ENCODE measurements at places on chromosomes 6 and 20.
A peak's percentile ranks its signal among the peaks of the same experiment; 100 is the strongest.

DNA sequence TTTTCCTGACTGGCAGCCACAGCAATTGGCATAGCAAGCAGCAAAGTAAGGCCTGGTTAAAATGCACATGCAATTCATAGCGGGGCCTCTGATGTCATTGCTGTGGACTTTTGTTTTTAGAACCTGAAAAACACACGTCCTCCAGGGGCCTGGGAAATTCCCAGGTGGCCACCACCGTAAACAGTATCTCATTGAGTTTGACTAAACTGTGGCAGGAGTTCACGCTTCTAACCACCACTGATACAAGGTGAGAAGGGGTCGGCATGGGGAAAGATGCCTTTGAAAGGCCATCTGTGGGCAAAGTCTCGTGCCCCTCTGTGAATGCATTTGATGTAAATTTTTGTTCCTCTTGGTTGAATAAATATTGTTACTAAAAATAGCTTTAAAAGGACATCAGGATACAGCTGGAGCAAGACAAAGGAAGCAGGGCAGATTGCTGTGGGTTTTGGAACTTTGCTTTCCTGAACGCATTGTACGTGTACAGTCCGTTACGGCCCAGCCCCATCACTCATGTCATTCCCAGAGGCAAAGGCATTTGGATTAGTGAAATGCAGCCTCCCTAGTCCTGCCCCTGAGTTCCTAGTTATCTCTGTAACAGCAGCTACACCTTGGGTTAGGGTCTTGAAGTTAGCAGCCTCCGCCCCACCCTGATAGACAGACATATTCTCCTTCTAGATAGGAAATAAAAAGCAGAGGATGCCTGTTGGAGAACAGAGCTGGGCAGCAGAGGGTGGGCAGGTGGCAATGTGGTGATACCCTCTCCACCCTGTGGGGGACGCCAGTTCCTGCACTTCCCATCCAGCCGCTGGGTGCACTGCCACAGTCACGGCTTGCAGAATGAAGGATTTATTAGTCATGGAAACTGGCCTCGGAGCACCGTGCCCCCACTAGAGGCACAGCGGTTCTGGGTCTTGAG, 80.3 kb downstream of the ZDHHC14 start:
- DNase-seq, result no peak

- no peak for DNase-seq
Measured at GRCh38 chr6:2990248-2990931, 9.3 kb upstream of the NQO2 start.

DNA sequence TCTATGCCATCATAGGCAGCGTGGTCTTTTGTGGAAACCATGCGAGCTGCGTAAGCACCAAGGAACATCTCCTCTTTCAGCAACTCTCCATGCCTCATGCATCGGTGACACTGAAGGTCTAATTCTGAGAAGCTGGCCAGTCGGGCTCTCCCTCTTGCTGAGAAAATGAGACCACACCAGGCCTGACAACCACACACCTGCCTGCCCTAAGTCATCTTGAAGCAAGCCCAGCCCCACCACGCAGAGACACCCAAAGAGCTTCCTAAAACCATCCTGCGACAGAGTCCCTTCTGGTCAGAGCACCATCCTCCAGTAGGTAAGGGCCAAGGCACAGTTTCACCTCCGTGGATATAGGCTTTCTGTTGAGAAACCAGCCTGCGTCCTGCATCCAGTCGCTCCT, 26.6 kb downstream of the PREX1 start:
- DNase-seq, result no peak

- no peak for DNase-seq
Measured at GRCh38 chr20:60649541-60649940, 602.5 kb upstream of the CDH4 start.

DNA sequence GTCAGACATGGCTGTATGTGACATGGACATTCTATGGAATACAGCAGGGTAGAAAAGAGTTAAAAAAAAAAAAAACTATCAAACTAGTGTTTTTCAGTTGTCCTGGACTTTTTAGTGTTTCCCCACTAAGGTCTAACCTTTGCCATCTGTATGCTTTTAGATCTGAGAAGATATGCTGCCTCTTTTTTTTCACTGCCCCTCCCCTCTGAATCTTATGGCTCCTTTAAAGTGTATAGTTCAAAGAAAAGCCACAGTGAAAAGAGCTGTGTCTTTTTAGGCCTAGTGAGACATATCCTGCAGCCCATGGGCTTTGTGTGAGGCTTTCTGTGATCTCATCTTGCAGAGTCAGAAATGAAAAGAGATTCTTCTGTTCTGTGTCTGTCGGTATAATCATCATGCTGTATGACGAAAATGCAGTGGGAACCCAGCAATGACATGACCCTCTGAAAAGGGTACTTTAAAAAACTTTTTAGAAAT, 29.3 kb downstream of the ADGRG6 start:
- no peak for DNase-seq

GRCh38 chr6:52594221-52594620, 17.4 kb upstream of the TRAM2 start:
- DNase-seq, result no peak

DNA sequence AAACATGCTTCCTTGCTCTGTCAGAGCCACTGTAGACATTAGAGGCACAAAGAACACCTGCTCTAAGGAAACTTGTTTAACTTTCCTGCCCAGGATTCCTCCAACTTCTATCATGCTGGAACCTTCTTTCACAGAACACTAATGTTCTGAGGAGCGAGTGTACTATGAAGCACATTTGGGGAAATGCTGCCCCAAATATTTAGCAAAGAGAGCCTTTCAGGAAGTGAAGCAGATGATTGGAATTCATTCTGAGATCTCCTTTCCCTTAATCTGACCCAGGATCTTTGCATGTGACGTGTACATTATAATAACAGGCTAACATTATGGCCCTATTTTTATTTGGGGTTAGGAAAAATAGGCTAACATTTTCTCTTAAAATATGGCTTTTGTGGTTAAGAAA, 21.0 kb upstream of the FYN start:
- DNase-seq, result no peak

DNA sequence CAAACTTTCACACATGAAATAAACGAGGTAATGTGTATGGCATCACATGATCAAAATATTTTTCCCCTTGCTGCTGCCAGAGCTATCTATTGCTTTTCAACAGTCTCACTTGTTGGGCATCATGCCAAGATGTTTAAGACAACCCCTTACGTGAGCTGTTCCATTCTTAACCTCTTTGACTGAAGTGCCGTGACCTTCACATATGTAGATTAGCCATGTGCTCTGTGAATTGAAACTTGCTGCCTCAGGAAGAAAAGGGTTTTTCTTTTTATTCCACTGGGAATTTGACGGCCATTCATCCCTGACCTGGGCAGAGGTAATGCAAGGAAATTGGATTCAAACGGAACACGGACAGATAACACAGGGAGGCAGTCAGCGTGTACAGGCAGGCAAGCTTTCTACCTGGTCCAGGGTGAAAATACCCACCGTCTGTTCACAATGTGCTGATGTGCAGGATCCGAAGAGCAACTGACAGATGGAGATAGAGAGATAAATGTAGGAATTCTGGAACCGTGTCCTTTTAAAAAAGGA, 14.2 kb downstream of the ARID1B start:
- no peak for DNase-seq

- no peak for DNase-seq
Measured at GRCh38 chr6:121482004-121482693, 46.7 kb downstream of the GJA1 start.

GRCh38 chr20:13420625-13421024, 199.6 kb downstream of the ISM1 start:
- no peak for DNase-seq

DNA sequence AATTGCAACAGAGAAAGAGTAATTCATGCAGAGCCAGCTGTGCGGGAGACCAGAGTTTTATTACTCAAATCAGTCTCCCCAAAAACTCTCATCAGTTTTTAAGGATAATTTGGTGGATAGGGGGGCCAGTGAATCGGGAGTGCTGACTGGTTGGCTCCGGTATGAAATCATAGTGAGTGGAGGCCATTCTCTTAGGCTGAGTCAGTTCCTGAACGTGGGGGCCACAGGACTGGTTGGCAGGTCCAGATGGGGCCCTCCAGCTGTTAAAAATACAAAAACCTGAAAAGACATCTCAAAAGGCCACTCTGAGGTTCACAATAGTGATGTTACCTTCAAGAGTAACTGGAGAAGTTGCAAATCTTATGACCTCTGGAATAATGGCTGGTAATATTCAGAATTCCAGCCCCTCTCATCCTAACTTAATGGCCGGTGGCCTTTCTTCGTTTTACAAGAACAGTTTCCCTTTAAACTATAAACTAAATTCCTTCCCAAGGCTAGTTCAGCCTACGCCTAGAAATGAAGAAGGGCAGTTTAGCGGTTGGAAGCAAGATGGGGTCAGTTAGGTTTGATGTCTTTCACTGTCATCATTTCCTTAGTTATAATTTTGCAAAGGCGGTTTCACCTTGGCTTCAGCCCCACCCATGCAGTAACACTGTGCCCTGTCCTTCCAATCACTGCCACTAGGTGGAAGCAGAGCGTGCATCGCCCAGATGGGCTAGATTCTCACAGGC, 6.8 kb upstream of the MICA start:
- peak; percentile 81 for DNase-seq

DNA sequence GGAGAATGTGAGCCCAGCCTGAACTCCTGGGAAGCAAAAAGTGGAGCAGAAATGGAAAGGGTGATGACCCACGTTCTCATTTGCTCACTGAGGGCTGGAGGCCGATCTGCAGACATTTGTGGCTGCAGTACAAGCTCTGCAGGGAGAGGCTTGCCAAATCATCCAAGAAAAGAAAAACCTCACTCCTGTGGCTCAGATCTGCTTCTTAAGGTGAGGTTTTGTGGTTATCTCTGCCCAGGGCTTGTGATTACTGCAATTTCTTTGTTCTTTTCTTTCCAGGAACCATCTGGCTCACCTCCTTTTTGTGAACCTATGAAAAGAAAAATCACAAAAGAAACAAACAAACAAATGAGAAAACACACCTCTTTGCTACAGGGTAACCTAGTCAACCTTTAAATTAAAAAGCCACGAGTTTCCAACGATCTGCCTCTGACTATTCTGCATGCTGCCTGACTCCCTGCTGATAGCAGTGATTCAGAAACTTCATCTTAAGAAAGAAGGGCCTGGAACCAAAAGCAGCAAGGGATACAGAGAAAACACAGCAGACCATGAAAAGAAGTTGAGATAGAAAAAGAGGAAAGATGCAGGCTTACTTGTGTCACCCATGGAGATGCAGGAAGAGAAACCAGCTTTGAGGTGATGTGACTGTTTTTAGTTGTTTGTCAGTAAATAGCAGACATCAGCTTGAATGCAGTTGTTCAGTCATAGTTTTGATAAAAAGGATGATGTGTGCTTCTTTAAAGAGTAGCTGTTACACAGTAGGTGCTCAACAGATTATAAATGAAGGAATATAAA, 165.1 kb downstream of the LMBRD1 start:
- DNase-seq, result no peak

DNA sequence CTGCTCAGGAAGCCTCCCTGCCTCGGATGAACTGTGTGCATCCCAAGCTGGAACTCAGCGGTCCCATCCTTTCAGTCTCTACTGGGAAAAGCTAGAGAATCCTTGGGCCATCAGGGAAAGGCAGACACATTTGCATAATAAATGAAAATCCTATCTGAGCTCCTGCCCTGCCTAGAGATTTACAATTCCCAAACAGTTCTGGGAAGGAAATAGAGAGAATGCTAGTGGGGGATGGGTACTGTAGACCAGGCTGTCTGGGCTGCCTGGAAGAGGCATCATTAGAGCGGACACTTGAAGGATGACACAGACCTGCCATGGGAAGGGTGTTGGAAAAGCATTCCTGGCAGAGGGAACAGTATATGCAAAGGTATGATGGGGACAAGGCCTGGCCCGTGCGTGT, 44.3 kb downstream of the TFAP2C start:
- no peak for DNase-seq

DNA sequence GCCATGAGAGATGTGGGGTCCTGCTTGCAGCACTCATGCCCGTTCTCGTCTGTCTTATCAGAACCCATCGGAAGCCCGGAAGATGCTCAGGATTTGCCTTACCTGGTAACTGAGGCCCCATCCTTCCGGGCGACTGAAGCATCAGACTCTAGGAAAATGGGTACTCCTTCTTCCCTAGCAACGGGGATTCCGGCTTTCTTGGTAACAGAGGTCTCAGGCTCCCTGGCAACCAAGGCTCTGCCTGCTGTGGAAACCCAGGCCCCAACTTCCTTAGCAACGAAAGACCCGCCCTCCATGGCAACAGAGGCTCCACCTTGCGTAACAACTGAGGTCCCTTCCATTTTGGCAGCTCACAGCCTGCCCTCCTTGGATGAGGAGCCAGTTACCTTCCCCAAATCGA, 8.3 kb downstream of the PI16 start:
- peak; percentile 33 for DNase-seq

- no peak for DNase-seq
Measured at GRCh38 chr6:107706516-107707115, 117.5 kb downstream of the SCML4 start.

DNA sequence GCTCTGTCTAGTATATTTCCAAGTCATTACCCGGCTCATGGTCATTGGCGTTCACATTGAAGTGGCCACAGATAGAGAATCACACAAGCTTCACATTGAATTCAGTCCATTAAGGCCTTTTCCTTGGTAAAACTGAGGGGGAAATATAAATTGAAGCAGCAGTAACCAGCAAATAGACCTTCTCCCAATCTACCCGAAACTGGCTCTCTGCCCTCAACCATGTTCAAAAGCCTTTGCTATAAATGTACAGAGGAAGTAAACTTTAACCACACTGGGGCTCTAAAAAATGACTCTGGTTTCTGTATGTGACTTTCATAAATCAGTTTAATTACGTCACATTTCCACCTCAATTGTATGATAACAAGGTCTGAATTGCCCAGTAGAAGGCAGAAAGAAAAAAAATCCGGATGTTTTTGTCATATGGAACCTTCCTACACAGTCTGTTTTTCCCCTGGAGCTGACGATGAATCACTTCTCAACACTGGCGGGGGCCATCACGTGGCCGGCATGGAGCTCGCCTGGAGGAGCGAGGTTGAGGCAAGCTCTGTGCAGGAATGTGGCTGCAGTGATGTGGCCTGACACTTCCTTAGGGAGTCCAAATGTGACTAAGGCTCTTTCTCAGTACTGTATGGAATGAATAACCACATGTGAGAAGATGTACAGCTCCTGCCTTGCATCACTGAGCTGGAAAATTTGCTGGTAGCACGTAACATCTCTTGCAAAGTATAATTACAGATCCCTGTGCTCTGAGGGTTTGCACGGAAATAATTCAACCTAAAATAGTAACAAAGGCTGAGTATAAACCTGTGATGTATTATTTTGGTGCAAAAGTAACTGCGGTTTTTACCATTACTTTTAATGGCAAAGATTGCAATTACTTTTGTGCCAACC, 58.6 kb upstream of the SNX9 start:
- peak; percentile 65 for DNase-seq

DNA sequence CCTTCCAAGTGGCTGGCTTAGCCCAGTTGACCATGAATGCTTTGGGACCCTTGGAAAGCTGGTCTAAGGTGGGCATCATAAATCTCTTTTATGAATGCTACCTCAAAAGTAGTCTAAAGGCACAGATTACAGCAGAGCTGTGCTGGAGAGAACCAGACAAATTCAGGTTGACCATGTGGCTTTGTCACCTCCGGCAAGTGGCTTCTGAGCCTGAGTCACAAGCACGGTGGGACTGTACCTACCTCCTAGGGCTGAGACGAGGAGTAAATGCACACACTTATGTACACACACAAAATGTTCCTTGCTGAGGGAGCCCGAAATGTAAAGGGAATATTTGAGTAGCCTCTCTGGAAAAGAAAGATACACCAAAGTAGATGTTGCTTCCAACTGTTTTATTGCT, 155.9 kb downstream of the NFATC2 start:
- DNase-seq, result no peak

- no peak for DNase-seq
Measured at GRCh38 chr6:124822204-124822613, 140.0 kb upstream of the RNF217 start.

Data from stimulated activated CD8-positive, alpha-beta memory T cell treated with anti-CD3 and anti-CD28 coated beads, Interleukin-12 subunit alpha, Interleukin-12 subunit beta, amount 100 ng/mL, for 1 hour (primary cell).